BJ (cell line): ENCODE measurements at places on chromosomes 13 and 19.

DNA sequence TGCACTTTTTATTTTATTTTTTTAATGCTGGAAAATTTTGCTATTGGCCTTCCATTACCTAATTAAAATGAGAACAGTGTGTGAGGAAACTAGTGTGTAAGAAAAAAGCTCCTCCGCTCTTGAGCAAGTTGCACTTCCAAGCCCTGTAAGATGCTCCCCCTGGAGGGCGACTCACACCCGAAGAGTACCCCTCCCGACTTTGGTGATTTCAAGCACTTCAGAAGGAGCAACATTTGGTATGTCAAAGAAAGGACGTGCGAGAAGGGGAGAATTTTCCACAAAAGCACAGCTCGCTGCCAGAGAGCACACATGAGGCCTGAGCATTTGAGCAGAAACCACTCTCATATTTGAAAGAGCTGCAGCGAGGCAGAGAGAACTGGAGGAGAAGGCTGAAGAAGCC, 504.4 kb downstream of the FGF9 start:
- no peak for DNase-seq

GRCh38 chr19:42121656-42122069, 10.6 kb downstream of the POU2F2 start:
- peak; percentile 43 for DNase-seq

GRCh38 chr19:42207767-42208271, 9.7 kb downstream of the DEDD2 start:
- no peak for DNase-seq

GRCh38 chr19:4717191-4717965, 6.3 kb downstream of the DPP9 start:
- no peak for DNase-seq

- DNase-seq: no peak
Measured at GRCh38 chr19:42375415-42376176, 14.5 kb downstream of the CNFN start.

GRCh38 chr13:109809216-109809932, 23.0 kb upstream of the IRS2 start:
- no peak for DNase-seq

DNA sequence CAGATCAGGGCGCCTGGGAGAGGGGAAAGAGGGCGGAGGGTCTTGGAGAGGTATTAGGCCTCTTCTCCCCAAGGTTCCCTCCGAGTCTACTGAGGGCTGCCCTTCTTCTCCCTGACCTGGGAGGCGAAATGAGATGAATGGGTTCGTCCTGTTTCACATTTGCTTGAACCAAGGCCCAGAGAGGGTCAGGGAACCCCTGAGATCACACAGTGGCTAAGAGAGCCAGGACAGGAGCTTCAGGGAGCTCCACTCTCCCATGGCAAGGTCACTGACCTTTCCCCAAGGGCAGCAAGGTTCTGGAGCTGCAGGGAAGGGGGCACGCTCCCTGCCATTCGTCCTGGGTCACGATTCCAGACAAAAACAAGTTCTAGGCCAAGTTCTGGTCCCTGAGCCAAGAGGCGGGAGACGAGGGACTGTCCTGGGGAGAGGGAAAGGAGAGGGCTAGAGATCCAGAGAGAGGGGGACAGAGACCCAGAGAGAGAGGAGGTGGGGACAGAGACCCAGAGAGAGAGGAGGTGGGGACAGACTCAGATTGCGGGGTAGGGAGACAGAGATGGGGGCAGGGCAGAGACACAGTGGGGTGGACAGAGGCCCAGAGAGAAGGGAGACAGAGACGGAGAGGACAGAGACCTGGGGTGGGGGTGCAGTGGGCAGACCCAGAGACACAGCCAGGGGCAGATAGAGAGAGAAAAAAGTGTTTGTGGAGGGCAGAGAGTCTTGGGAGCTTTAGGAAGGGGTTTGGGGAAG, 541 bp downstream of the ASPDH start:
- DNase-seq: no peak

- DNase-seq: no peak
Measured at GRCh38 chr13:35833608-35834275, 297.4 kb downstream of the DCLK1 start.

DNA sequence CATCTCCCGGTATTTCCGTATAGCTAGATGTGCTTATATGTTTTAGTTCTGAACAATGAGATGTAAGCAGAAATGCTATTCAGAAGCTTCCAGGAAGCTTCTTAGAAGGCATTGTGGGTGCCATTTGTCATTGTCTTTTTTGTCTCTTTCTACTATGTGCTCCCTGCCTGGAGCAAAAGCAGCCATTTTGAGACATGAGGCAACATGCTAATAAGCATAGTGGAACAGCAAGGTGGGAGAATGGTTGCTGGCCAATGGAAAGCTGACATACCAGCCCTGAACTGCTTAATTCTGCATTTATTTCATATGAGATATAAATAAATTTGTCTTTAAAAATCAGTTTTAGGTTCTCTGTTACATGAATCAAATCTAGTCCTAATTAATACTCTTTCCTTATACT, 299.7 kb downstream of the LMO7 start:
- no peak for DNase-seq

- DNase-seq: no peak
Measured at GRCh38 chr13:39862900-39863299, 207.4 kb downstream of the COG6 start.

- no peak for DNase-seq
Measured at GRCh38 chr13:23903906-23904280, 6.6 kb upstream of the C1QTNF9B start.

DNA sequence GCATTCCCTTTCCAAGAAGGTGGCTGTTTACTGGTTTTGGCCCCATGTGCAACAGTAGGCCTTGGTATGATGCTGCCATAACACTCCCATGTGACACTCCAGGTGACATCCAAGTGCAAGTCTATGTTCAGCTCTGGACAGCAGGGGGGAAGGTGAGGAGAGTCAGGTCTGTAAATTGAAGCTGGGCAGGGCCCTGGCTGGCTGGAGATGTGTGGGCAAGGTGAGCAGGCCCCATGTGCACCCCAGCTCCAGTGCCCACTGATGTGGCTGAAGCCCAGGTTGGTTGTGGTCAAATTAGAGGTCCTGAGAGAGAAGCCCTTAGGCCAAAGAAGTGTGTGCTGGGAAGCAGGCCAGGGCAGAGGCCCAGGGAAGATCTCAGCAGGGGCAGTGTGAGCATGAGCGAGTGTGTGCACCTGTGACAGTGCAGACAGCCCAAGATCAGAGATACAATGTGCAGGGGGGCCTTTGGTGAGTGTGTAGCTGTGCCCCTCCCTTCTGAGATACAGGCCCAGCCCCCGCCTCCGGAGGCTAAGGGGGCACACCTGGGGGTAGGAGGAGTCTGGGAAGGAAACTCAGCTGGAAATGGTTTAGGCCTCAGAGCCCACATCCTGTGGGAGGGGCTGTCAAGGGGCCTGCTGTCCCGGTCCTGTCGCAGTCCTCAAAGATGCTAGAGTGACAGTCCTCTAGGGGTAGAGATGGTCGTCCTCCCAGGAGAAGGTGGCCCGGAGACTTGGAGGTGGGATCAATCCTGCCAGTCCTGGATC, 18.6 kb downstream of the DEDD2 start:
- DNase-seq: no peak

- DNase-seq: no peak
Measured at GRCh38 chr19:5774921-5775320, 9.6 kb downstream of the PRR22 start.

GRCh38 chr13:44489751-44490150, 86.4 kb downstream of the TSC22D1 start:
- DNase-seq: no peak

DNA sequence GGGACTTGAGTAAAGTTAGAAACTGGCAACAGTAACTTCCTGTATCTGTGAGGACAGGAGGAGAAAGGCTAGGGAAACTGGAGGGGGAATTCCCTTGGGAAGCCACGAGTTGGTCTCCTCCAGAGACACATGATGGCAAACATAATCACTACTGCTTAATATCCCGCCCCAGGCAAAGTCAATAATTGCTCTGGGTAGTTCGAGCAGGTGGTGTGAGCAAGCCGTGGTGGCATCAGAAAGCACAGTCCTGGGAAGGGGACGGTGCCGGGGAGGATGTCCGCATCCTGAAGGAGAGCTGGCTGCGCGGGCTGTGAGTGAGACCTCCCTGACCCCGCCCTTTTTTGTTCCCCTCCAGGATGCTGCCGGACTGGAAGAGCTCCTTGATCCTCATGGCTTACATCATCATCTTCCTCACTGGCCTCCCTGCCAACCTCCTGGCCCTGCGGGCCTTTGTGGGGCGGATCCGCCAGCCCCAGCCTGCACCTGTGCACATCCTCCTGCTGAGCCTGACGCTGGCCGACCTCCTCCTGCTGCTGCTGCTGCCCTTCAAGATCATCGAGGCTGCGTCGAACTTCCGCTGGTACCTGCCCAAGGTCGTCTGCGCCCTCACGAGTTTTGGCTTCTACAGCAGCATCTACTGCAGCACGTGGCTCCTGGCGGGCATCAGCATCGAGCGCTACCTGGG, 1.4 kb downstream of the FFAR2 start:
- DNase-seq: no peak

DNA sequence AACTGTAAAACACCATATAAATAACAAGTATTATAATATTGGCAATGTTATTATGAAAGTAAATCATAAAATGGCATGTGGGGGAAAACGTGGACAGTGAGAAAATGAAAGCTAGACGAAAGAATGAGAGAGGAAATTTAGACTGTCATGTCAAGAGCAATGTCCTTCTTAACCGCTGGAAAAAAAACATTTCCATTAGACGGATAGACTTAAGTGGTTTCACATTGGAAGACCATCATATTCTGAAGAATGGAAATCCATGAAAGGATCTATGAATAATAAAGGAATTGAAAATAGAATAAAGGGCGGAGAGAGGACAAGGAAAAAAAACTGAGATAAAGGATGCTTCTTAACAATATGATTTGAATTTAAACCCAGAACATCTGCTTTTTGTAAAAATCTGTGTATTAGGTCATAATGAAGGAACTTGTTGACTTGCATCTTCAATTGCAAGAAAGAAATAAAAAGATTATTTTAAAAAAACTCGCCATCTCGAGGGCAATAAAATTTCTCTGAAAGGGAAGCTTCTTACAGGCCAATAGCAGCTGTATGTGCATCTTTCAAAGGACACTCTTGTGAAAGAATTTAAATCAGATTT, 90.6 kb downstream of the SPRY2 start:
- DNase-seq: no peak

DNA sequence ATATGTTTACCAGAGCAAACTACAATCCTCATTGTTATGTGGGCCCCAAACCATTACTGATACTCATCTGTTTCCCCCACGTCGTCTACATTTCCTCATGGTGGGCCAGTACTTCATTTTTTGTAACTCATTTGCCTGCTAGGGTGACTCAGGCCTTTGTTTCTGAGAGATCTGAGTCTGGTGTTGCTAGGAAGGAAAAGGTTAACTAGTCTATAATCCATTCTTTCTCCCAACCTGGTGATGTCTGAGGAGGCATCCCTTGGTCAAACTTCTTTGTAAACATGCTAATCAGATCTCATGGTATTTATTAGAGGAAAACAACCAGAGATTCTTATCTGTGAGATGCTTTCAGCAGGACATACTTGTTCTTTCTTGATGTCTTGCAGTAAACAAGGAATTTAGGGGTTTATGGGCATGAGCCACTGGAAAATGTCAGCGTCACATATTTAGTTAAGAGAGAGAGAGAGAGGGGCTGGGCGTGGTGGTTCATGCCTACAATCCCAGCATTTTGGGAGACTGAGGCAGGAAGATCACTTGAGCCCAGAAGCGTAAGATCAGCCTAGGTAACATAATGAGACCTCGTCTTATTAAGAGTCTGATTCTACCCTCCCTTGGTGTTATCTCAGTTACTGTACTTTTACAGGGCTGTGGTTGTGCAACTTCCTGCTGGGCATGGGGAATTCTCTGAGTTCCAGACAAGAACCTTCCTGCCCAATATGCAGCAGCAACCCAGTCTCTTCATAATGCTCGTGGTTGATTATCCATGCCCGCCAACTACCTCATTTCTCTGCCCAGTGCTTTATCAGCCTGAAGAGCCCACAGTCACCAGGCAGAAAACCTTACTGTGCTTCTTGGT, 9.7 kb upstream of the DPRX start:
- DNase-seq: no peak
